ENCODE measurements at places on chromosomes 13 and 19. TPM values are rescaled to one million over a fixed set of nuclear protein-coding genes. Genes with fewer than 3 reads are reported as not detected.

Gene CYP4F2
- not detected for total RNA-seq

Gene SLC1A6
- not detected for total RNA-seq

Gene PSG4
- not detected for total RNA-seq

Gene NCAN
- not detected for total RNA-seq

Gene FGF21
- not detected for total RNA-seq

Gene TSC22D1
- total RNA-seq: 133 TPM

Gene NKPD1
- total RNA-seq: 0.06 TPM

Gene CNN1
- total RNA-seq: 150 TPM

Gene KIR2DL1
- total RNA-seq: not detected

Gene PSG11
- not detected for total RNA-seq

Gene PCDH9
- total RNA-seq: 30.0 TPM

Gene PGLYRP2
- not detected for total RNA-seq

Gene C19orf44
- 3.8 TPM for total RNA-seq

Gene TMEM145
- total RNA-seq: 0.91 TPM

Gene EDDM13
- not detected for total RNA-seq

Gene POSTN
- total RNA-seq: 65.3 TPM

Gene PSG3
- total RNA-seq: not detected

Gene KCNN1
- 1.7 TPM for total RNA-seq

Gene BRCA2
- 1.0 TPM for total RNA-seq

Gene IL11
- total RNA-seq: not detected

Gene ZSCAN1
- total RNA-seq: not detected

Gene MICU2
- 50.9 TPM for total RNA-seq

Gene SOX1
- not detected for total RNA-seq

Gene ZIC5
- total RNA-seq: not detected

Gene LRRC63
- not detected for total RNA-seq

Gene BCL2L12
- 11.3 TPM for total RNA-seq

Gene ERICH4
- not detected for total RNA-seq

Gene KCTD15
- 14.6 TPM for total RNA-seq

Gene DIRAS1
- total RNA-seq: 160 TPM
